ENCODE measurements at places on chromosomes 3 and 15. TPM values are rescaled to one million over a fixed set of nuclear protein-coding genes. Genes with fewer than 3 reads are reported as not detected.
A peak's percentile ranks its signal among the peaks of the same experiment; 100 is the strongest.

- H3K36me3 ChIP-seq = no peaks in the 10 kb centered on the region
- H3K27ac ChIP-seq = peak overlapping the region; percentile 6
- DNase-seq = no peak
- H3K27me3 ChIP-seq = no peaks in the 10 kb centered on the region
- H3K4me3 ChIP-seq = no peak overlapping the region
Observed at GRCh38 chr3:106082616-106083015, 213.8 kb upstream of the CBLB start.

GRCh38 chr3:104596054-104596453, 770.7 kb upstream of the ALCAM start:
- no peak overlapping the region for H3K4me3 ChIP-seq
- H3K36me3 ChIP-seq = no peaks in the 10 kb centered on the region
- no peaks in the 10 kb centered on the region for H3K27me3 ChIP-seq

- DNase-seq = no peak
- H3K4me3 ChIP-seq = peak overlapping the region; percentile 70
- H3K36me3 ChIP-seq = no peaks in the 10 kb centered on the region
- H3K27me3 ChIP-seq = no peaks in the 10 kb centered on the region
- no peak overlapping the region for H3K27ac ChIP-seq
Observed at GRCh38 chr3:179067839-179068238, 3.8 kb downstream of the ZMAT3 start.

- H3K4me3 ChIP-seq = no peak overlapping the region
- H3K36me3 ChIP-seq = no peaks in the 10 kb centered on the region
- DNase-seq = no peak
- H3K27me3 ChIP-seq = no peaks in the 10 kb centered on the region
Observed at GRCh38 chr3:185896636-185897035, 41.2 kb downstream of the TRA2B start.

DNA sequence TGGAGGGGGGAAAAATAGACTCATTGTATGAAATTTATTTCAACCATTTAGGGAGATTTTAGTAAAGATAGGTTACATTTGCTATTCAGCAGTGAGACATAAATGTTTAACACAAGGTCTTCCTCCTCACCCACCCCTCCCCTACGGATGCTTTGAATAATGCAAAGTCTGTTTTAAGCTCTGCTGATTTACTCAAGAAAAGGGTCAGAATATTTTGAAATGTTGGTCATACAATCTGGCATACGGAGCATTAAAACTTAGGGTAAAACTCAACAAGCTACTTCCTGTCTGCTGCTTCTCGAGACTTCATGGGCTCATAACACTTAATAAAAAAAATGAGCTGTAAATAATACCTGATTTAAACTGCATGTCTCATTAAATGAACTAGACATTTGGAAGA, 156.3 kb downstream of the WNT5A start:
- H3K27me3 ChIP-seq = peaks cover 1% of the 10 kb centered on the region
- no peaks in the 10 kb centered on the region for H3K4me1 ChIP-seq
- H3K4me3 ChIP-seq = no peak overlapping the region
- H3K36me3 ChIP-seq = no peaks in the 10 kb centered on the region

DNA sequence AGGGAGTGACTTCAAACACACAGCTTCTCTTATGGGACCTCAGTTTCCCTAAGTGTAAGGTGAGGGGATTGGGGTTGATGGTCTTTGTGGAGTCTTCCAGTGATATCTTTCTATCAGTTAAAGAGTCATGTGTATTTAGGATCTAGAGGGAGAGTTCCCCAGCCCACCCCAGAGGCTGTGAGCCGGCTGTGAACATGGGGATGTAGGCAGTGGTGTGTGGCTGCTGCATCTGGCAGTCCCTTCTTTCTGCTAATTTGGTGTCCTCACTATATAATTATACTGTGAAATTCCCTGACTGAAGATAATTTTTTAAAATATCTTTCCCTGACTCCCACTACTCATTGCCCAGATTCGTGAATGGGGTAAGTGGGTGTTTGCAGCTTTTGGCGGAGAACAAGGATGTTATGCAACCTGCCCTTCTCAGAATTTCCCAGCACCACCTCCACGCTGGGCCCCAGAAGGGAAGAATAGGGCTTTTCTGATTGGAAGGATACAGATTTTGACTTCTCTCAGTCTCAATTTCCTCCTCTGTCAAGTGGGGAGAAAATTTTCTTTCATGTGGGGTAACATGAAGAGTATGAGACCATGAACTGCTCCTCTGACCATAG, 79.0 kb upstream of the RASGRF1 start:
- no peak overlapping the region for H3K4me3 ChIP-seq
- no peak for DNase-seq
- no peaks in the 10 kb centered on the region for H3K4me1 ChIP-seq
- H3K27me3 ChIP-seq = no peaks in the 10 kb centered on the region

DNA sequence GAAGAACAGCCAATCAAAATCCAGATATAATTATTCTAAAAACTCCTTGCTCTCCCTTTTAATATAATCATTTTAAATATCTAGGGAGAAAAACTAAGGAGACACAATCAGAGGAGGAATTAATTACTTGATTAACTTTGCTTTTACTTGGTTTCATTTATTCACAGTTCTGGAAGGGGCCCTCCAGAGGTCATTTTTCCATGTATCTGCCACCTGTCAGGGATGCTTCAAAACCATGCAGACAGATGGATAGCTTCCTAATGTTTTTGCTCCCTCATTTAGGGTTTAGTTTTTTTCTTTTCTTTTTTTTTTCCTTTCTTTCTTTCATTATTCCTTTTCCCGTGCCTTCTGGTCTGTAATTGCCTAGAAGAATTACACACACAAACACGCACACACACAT, 438.1 kb upstream of the ARPP21 start:
- no peak overlapping the region for H3K4me3 ChIP-seq
- no peak for DNase-seq
- H3K27me3 ChIP-seq = no peaks in the 10 kb centered on the region

GRCh38 chr3:120052677-120053076, 41.6 kb downstream of the GSK3B start:
- H3K4me3 ChIP-seq = peak overlapping the region; percentile 29
- H3K27ac ChIP-seq = peak overlapping the region; percentile 27
- peaks cover 19% of the 10 kb centered on the region for H3K4me1 ChIP-seq

GRCh38 chr15:62742409-62743171, 300.0 kb upstream of the TPM1 start:
- H3K4me1 ChIP-seq = no peaks in the 10 kb centered on the region
- H3K27ac ChIP-seq = no peak overlapping the region
- H3K4me3 ChIP-seq = no peak overlapping the region

GRCh38 chr15:68209272-68209671, 4.1 kb upstream of the CALML4 start:
- peaks cover 25% of the 10 kb centered on the region for H3K36me3 ChIP-seq
- H3K27ac ChIP-seq = peak overlapping the region; percentile 69

- H3K4me3 ChIP-seq = no peak overlapping the region
- no peaks in the 10 kb centered on the region for H3K4me1 ChIP-seq
- H3K27me3 ChIP-seq = no peaks in the 10 kb centered on the region
Observed at GRCh38 chr3:105397974-105398373, 31.3 kb downstream of the ALCAM start.

GRCh38 chr15:29008846-29009245, 123.1 kb downstream of the APBA2 start:
- H3K36me3 ChIP-seq = no peaks in the 10 kb centered on the region
- H3K27me3 ChIP-seq = no peaks in the 10 kb centered on the region
- no peaks in the 10 kb centered on the region for H3K4me1 ChIP-seq
- H3K4me3 ChIP-seq = no peak overlapping the region

DNA sequence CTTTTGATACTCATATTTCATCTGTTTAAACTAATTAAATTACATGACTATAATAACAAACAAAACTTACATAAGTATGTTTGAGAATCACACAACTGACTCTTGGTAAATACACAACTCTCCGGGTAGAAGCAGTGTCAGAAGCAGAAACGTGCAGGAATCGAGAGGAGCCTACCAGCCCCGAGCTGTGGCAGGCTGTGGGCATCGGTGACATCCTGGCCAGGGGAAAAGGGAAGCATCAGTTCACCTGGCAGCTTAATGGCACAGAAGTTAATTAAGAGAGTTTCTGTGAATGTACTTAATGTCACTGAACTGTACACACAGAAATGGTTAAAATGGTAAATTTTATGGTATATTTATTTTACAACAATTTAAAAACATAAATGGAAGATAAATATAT, 90.2 kb downstream of the CRTC3 start:
- H3K36me3 ChIP-seq = peaks cover 2% of the 10 kb centered on the region
- peaks cover 15% of the 10 kb centered on the region for H3K4me1 ChIP-seq
- H3K27me3 ChIP-seq = no peaks in the 10 kb centered on the region

DNA sequence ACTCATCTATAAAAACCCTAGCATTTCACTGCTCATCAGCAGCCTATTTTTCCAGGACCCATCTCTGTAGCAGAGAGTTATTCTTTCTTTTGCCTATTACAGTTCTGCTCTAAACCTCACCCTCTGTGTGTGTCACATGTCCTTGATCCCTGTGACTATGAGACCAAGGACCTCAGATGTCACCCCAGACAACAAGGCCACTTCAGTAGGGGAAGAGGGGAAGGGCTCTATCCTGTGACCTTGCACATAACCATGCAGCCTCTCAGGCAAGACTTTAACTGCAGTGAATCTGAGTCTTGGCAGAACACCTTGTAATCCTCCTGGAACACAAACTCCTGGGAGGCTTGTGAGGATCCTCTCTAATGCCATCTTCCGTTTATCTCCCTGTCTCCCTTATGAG, 4.4 kb upstream of the ZNF589 start:
- H3K4me3 ChIP-seq = no peak overlapping the region
- no peaks in the 10 kb centered on the region for H3K36me3 ChIP-seq
- no peak for DNase-seq
- H3K27me3 ChIP-seq = no peaks in the 10 kb centered on the region
- H3K27ac ChIP-seq = no peak overlapping the region

GRCh38 chr3:116114586-116114985, 330.7 kb downstream of the LSAMP start:
- no peak overlapping the region for H3K27ac ChIP-seq
- H3K27me3 ChIP-seq = no peaks in the 10 kb centered on the region
- no peak for DNase-seq
- no peak overlapping the region for H3K4me3 ChIP-seq
- H3K4me1 ChIP-seq = no peaks in the 10 kb centered on the region

GRCh38 chr3:151871639-151872468, 1.6 kb upstream of the SUCNR1 start:
- no peak overlapping the region for H3K27ac ChIP-seq
- H3K4me3 ChIP-seq = no peak overlapping the region
- no peaks in the 10 kb centered on the region for H3K27me3 ChIP-seq
- H3K36me3 ChIP-seq = no peaks in the 10 kb centered on the region
- H3K4me1 ChIP-seq = peaks cover 10% of the 10 kb centered on the region

DNA sequence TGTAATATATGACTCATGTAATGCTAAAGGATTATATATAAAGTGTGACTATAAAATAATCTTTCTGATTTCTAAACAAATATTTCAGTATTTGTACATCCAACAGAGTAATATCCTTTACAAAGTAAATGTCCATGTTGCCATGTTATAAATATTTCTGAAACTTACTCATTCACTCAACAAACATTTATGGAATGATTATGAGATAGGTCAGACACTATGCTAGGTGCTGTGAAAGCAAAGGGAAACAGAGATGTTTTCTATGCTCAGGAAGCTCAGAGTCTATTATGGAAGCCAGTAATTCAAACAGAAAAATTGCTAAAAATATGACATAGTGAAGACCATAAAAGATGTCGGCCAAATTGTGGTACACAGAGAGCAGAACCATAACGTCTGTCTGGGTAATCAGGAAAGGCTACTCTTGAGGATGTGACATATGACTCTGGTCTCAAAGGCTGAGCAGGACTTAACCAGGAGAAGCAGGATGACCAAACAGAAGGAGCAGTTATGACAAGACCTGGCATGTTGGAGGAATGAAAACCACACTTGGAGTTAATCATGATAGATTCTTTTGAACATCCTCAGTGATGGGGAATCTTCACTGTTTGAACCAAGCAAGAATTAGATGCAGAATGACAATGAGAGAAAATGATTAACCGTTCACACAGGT, 39.0 kb upstream of the MYO5C start:
- peaks cover 3% of the 10 kb centered on the region for H3K36me3 ChIP-seq
- no peak overlapping the region for H3K4me3 ChIP-seq
- H3K27me3 ChIP-seq = no peaks in the 10 kb centered on the region
- H3K27ac ChIP-seq = no peak overlapping the region
- peaks cover 15% of the 10 kb centered on the region for H3K4me1 ChIP-seq

DNA sequence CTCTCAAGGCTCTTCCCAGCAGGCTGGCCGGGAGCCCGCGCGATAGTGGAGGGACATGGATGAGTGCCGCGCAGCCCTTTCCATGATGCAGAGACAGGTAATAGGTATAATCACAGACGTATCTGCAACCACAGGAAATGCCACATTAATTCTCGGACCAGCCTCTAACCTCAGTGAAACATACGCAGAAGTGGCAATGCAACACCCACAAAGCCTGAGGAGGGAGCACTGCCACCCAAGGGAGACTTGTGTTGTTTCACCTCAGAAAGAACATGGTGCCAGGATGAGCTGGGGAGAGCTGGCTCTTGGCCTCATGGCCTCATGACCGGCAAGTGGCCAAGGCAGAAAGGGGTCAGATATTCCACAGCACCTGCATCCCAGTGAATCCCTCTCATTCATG, 39.0 kb downstream of the PGPEP1L start:
- no peak for DNase-seq
- H3K27ac ChIP-seq = no peak overlapping the region
- no peaks in the 10 kb centered on the region for H3K4me1 ChIP-seq
- no peak overlapping the region for H3K4me3 ChIP-seq
- no peaks in the 10 kb centered on the region for H3K27me3 ChIP-seq

- no peaks in the 10 kb centered on the region for H3K4me1 ChIP-seq
- DNase-seq = no peak
- H3K4me3 ChIP-seq = no peak overlapping the region
- no peak overlapping the region for H3K27ac ChIP-seq
- H3K36me3 ChIP-seq = peaks cover 3% of the 10 kb centered on the region
- no peaks in the 10 kb centered on the region for H3K27me3 ChIP-seq
Observed at GRCh38 chr15:61936528-61937195, 123.6 kb downstream of the VPS13C start.

The SLC38A3 gene
- total RNA-seq = not detected

The POC1A gene
- 23.4 TPM for total RNA-seq

The SLC9A9 gene
- 8.8 TPM for total RNA-seq

The CIP2A gene
- 25.8 TPM for total RNA-seq

The CHST2 gene
- 37.2 TPM for total RNA-seq

The STRA6 gene
- total RNA-seq = 10.0 TPM

The RTP1 gene
- total RNA-seq = not detected

The GRIP2 gene
- not detected for total RNA-seq

The SRGAP3 gene
- total RNA-seq = 1.4 TPM

The GPR15 gene
- 105 TPM for total RNA-seq
